ENCODE measurements at places on chromosomes 11 and 22.

DNA sequence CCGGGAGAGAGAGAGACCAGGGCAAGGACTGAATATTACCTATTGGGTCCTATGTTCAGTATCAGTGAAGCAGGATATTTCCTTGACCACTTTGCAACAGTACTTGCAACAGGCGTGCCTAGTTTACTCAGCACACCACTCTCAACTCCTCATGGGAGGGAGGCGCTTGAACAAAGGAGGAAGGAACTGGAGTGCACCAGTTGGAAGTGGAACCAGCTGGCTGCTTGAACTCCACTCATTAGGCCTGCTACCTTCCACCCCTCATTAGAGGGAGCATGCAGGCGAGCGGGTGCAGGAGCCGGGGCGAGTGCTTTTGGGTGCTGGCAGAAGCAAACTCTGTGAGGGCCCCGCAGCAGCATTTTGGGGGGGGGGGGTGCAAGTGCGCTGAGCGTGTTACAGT lies 1369.6 kb upstream of the RAG2 start:
- DNase-seq = no peak

GRCh38 chr22:20514658-20515406 lies 7.4 kb downstream of the MED15 start:
- no peak for DNase-seq

DNA sequence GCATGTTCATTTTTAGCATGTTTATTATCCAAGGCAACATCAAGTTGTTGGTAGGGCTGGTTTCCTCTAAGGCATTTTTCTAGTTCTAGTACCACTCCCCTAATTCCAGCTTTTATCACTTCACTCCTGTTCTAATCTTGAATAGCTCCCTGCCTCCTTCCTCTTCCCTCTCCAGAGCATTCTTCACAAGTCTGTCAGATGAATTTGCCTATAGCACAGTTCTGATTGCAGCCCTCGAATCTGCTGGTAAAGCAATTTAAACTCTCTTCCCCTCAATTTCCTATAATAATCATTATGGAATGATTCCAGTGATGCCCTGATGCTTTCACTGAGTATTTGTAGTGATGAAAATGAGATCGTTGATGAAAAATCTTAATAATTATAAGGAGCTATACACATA lies 43.3 kb downstream of the CLMP start:
- no peak for DNase-seq

DNA sequence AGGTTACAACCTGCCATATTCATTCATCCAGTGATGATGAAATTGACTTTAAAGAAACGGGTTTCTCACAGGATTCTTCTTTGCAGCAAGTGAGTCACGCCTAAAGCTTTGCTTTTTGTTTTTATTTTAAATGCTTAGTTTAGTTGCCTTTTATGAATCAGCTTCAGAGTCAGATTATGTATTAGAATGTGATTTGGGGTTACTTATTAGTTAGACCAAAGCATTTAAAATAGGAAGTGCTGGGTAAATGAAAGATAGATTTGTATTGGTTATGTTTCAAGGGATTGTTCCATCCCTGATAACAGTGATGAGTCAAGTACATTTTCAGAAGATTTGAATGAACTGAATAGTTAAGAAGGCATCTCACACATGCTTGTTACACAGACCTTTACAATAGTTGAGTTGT lies 101.3 kb upstream of the GAL start:
- DNase-seq = no peak

GRCh38 chr11:35558513-35558912 lies 33.1 kb upstream of the PAMR1 start:
- no peak for DNase-seq

DNA sequence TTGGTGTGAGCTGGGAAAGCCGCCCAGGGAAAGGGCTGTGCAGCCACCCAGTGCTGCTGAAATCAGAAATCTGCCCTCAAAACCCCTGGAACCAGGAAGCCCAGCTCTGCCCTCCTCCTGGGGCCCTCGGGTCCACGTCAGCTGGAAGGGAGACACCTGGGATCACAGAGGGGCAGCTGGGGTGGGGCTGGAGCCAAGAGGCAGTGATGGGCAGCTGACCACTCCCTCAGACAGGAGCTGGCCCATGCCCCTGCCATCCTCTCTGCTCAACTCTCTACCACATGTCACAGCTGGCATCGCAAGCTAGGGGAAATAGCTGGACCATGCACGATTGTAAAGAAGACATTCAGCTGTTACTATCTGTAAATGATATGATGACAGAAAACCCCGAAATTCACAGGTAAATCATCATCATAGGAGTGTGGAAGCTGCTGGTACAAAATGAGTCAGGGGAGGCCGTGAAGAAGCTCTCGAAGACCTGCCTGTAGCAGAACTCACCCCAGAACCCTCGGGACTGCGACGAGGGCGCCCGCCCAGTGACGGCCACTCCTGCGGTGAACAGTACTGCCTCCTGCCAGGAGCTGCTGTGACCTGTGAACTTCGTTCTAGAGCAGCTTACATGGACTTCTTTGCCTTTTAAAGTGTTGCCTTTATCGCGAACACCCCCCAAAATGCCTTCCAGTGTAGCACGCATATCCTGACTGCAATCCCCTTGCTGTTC lies 55.9 kb downstream of the CERK start:
- no peak for DNase-seq

- no peak for DNase-seq
These were observed 36.6 kb downstream of the MPPED2 start for GRCh38 chr11:30549565-30549964.

- no peak for DNase-seq
These were observed 220.9 kb downstream of the BRD1 start for GRCh38 chr22:49606562-49607290.

DNA sequence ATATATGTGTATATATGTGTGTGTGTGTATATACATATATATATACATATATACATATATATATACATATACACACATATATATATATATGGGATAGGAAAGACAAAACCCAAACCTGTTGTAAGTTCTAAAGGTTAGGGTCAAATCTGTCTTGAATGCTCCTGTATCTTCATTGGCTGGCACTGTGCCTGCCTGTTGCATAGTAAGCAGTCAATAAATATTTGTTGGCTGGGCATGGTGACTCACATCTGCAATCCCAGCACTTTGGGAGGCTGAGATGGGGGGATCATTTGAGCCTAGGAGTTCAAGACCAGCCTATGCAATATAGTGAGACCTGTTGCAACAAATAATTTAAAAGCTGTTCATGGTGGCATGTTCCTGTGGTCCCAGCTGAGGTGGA lies 205.4 kb downstream of the DBX1 start:
- DNase-seq = no peak

- DNase-seq = no peak
These were observed 563 bp upstream of the ENDOD1 start for GRCh38 chr11:95088946-95089619.

GRCh38 chr22:32991353-32992101 lies 66.7 kb downstream of the SYN3 start:
- no peak for DNase-seq

- DNase-seq = no peak
These were observed 3.3 kb upstream of the BEST1 start for GRCh38 chr11:61946894-61947293.

- no peak for DNase-seq
These were observed 18.4 kb upstream of the TLCD5 start for GRCh38 chr11:120306519-120307242.

DNA sequence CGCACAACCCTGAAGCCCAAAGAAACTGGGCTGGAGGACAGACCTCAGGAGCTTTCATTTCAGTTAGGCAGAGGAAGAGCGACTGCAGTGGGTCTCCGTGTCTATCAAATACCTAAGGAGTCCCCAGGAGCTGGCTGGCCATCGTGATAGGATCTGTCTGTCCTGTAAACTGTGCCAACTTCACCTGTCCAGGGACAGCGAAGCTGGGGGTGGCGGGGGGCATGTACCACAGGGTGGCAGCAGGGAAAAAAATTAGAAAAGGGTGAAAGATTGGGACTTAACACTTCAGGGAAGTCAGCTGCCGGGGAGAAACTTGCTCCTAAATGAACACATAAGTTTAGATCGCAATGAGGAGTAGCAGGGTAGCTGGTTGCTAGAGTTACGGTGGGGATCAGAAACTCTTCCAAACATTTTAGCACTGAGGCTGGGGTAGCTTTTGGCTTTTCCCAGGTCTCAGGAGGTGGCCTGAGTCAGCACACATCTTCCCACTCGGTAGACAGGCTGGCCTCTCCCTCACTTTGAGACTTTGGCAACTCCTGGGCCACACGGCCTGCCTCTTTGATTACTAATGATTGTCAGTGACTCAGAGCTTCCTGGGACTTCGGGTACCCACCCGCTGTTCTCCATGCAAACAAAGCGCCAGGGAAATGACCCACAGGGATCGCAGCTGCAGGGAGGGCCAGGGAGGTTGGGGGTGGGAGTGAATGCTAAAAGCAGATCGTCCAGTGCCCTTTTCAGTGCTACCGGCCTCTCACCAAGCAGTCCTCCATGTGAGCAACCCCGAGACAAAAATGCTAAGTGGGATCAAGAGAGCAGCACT lies 2.9 kb upstream of the MTFP1 start:
- DNase-seq = peak; percentile 24

GRCh38 chr11:64540428-64540825 lies 50.6 kb upstream of the SLC22A12 start:
- DNase-seq = no peak

DNA sequence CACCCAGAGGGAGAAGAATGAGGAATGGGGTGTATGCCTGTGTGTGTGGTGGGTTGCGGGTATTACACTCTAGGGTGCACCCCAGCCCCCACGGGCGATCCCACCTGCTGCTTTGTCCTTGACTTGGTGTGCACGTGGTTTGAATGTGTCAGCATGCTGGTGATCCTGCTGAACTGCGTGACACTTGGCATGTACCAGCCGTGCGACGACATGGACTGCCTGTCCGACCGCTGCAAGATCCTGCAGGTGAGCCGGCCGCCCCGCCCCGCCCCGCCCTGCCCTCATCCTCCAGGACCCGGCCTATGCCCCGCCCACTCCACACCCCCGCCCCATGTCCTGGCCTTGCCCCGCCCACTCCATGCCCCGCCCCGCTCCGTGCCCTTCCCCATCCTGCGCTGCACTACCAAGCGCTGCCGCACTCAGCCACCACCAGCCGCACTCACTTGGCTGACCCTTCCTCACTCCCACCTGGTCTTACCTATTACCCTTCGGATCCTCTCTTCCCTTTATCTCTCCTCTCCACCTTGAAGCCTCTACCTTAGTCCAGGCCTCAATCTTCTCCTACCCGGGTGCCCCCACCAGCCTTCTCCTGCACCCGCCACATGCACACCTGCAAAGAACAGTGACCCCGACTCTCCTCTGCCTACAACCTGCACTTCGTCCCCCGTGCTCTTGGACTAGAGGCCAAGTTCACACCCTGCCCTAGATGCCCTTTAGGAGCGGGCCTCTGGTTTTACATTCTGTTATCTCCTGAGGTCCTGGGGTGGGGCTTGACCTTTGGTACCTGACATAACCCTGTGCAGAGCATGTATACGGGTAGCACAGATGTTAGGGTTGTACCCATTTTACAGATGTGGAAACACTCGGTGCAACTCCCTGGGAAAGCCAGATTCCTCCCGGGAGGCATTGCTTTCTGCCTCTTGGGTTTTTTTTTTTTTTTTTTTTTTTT lies 27.7 kb downstream of the CACNA1I start:
- peak; percentile 7 for DNase-seq

GRCh38 chr11:94786264-94787126 lies 18.3 kb downstream of the AMOTL1 start:
- no peak for DNase-seq

- DNase-seq = no peak
These were observed 97.4 kb upstream of the THY1 start for GRCh38 chr11:119520400-119520799.

DNA sequence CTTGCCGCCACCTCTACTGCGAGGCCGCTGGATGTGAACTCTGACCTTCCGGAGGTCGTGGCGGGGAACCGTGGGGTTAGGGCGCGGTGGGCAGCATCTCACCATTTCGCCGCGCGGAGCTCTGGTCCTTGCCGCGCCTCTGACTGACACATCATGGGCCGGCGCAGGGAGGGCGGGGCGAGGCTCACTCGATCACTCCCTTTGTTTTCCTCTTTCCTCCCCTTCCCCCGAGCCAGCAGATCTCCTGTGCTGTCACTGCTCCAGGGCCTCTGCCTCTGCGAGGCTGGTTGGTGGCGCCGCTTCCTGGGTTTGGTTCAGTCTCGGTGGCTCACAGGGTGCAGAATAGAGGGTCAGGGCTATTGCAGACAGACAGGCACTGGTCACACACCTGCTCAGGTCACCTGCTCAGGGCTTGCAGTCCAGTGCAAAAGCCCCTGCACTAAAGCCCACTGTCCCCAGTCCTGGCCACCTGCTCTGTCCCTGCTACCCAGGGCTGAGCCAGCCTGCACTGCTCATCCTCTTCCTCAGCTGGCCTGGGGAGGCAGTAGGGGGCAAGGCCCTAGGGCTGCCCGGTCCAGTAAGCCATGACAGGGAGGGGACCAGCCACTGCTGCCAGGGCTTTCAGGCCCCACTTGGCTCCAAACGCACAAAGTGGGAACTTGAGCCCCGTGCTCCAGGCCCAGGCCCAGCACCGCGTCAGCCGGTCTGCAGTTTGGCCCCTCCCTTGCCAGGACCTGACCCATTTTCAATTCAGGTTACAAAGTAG lies 36.2 kb downstream of the PISD start:
- no peak for DNase-seq

GRCh38 chr22:37932821-37933578 lies 20.4 kb downstream of the C22orf23 start:
- DNase-seq = no peak

GRCh38 chr11:8357505-8357888 lies 93.8 kb upstream of the LMO1 start:
- DNase-seq = no peak

DNA sequence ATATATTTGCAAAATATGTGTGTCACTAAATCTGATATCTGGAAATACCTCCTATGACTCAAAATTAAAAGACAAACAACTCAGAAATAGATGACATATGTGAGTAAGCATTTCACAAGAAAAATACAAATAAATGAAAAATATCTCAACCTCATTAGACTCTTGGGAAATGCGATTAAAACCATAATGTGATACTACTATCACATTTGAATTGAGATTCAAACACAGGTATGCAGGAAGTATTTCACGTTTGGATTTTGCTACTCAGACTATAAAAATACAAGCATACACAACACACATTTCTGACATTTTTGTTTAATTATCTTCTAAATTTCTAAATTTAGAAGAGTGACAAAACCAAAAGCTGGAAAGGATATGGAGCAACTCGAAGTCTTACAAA lies 811.9 kb upstream of the LRRC4C start:
- no peak for DNase-seq

GRCh38 chr22:41951898-41952474 lies at the start of gene SMIM45:
Gene SMIM45 (plus strand): TSS chr22:41952150.
- DNase-seq = no peak

Data from NCI-H748 treated with DMSO at 0.1 percent for 48 hours (cell line).